ENCODE measurements at places on chromosomes 5 and 9.

DNA sequence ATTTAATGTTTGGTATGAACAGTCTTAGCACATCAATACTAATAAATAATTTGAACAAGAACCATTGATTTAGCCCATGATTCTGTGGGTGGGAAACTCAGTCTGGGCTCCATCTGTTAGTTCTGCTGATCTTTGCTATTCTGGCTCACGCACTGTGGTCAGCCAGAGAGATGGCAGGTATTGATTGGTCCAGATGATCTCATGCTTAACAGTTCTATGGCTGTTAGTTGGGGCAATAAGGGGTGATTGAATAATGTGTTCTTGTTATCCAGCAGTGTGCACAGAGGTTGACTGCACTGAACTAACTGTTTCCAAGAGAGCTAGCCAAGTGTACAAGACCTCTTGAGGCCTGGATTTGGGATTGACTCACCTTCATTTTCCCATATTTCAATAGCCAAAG is 824.3 kb downstream of the SEMA5A start:
- DNase-seq, result no peak

DNA sequence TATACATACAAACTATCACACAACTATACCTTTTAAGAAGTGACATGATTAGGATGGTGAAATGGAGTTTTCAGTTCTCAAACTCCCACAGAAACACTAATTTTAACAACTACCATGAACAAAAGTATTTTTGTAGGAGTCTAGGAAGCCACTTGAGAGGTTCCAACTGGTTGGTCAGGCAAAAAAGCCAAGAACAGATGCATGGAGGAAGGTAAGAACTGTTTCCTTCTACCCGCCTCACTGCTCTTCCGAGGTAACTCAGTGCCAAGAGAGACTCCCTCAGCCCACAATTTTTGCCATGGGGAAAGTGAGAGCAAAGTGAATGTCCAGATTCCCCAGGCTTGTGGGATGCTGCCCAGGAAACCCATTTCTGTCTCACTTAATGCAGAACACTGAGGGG is 15.7 kb downstream of the BTNL8 start:
- DNase-seq, result no peak

DNA sequence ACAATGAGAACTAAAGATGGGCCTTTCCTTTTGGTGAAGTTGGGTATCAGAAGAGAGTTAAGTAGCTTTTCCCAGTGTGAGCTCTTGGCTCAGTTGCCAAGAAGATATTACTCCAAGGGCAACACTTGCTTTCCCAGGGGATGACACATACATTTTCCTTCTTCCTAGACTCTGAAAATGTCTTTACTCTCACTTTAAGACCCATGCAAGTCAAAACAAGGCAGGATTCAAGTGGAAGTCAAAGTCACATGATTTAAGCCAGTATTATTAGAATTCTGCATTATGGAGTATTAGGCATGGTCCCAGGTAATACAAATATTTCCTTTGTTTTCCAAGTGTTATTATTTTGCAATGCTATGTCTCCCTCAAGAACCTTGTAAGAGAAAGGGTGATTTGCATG is 175.1 kb downstream of the PPP2R2B start:
- DNase-seq, result no peak

DNA sequence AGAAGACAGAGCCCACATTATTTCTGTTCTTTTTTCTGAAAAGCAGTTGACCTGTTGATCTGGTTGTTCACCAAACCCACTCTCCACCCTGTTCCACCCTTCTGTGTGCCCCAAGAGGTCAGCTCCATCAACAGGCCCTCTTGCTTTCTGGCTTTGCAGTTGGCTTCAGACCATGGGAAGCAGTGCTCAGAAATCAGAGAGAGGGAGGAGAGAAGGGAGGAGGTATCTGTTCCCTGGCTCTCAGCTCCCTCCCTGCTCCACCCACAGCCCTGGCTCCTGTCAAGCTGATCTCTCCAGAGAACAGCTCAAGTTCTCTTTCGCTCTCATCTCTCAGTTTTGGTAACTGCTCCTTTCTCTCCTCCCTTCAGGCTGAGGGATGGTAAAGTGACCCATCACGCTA is 144.2 kb upstream of the RAI14 start:
- no peak for DNase-seq

- DNase-seq, result peak; percentile 59
Measured at GRCh38 chr9:92501671-92502393, 19.5 kb upstream of the ASPN start.

DNA sequence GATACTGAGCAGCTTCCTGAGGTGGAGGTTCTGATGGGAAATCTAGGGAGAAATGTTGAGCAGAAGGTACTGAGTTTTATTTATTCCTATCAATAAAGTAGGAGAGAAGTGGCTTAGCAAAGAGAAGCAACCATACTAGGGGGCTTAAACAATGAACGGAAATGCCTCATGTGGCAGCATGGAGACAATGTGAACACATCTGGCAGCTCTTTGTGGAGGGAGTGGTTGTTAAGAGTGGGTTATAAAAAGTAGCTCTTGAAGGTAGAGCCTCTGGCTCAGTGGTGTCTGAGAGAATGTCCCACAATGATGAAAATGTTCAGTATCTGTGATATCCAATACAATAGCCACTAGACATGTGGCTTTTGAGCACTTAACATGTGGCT is 52.7 kb upstream of the EQTN start:
- DNase-seq, result no peak

GRCh38 chr5:32953694-32954093 is 242.6 kb downstream of the NPR3 start:
- no peak for DNase-seq

GRCh38 chr5:114858665-114859437 is 310.9 kb downstream of the TRIM36 start:
- DNase-seq, result no peak

DNA sequence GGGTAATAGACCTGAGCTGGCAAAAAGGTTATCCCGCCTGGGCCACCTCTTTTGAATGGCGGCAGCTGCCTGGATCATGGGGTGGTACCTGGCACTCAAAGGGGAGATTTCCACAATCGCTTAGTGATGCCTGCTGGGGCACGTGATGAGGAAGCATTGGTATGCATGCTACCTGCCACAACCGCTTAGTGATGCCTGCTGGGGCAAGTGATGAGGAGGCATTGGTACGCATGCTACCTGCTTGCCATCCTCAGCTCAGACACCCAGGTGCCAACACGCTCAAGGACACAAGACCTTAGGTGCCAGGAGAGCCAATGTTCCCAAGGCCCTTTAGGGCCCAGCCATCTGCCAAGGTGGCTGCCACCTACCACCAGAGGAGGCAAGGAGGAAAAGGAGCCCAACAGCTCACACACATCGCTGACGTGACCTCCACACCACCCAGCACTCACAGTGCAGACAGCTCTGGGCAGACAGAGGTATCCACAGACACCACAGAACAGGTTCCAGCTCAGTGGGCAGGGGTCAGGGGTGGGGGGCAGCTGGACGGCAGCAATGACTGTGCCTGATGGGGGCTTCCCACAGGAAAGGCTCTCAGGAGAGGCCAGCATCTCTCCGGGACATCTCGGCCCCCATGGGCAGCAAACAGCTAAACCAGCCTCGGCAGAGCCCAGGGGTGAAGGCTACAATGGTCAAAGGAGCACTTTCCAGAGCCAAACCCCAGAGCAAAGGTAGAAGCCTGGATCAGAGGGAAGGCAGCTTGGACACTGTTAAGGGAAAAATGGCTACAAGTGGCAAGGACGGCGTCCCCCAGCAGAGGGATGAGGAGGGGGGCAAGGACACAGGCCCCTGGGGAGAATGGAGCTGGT is 43.0 kb upstream of the SARDH start:
- no peak for DNase-seq

GRCh38 chr5:108260858-108261170 is 121.1 kb downstream of the FBXL17 start:
- DNase-seq, result no peak

GRCh38 chr9:127369428-127369827 is 27.5 kb upstream of the SLC2A8 start:
- no peak for DNase-seq

GRCh38 chr5:119895066-119895465 is 265.7 kb downstream of the FAM170A start:
- DNase-seq, result no peak

- DNase-seq, result no peak
Measured at GRCh38 chr9:117546894-117547678, 132.2 kb upstream of the ASTN2 start.

- no peak for DNase-seq
Measured at GRCh38 chr5:149069711-149070110, 6.8 kb upstream of the SH3TC2 start.

DNA sequence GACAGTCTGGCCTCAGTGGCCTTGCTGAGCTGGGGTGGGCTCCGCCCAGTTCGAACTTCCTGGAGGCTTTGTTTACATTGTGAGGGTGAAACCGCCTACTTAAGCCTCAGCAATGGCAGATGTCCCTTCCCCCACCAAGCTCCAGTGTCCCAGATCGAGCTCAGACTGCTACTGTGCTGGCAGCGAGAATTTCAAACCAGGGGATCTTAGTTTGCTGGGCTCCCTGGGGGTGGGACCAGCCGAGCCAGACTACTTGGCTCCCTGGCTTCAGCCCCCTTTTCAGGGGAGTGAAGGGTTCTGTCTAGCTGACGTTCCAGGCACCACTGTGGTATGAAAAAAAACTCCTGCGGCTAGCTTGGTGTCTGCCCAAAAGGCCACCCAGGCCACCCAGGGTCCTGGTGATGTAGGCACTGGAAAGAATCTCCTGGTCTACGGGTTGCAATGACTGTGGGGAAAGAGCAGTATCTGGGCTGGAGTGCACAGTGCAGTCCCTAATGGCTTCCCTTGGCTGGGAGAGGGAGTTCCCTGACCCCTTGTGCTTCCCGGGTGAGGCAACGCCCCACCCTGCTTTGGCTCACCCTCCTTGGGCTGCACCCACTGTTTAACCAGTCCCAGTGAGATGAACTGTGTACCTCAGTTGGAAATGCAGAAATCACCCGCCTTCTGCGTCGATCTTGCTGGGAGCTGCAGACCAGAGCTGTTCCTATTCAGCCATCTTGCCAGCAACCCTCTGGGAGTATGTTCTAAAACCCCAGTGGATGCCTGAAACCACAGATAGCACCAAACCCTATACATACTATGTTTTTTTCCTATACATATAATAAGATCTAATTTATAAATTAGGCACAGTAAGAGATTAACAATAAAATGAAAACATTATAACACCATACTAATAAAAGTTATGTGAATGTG is 95.5 kb downstream of the TMEM161B start:
- no peak for DNase-seq

GRCh38 chr9:107571148-107571547 is 81.6 kb upstream of the KLF4 start:
- DNase-seq, result no peak

- no peak for DNase-seq
Measured at GRCh38 chr5:176639981-176640380, 7.3 kb upstream of the TSPAN17 start.

- no peak for DNase-seq
Measured at GRCh38 chr5:481347-481746, 38.4 kb downstream of the EXOC3 start.

Measured in SHP77 (cell line).